Left renal cortex interstitium (tissue), 4 donors: ENCODE measurements at places on chromosomes 2 and 18.

GRCh38 chr18:75845413-75845812 is 417.9 kb upstream of the SMIM21 start:
- DNase-seq: no peak

DNA sequence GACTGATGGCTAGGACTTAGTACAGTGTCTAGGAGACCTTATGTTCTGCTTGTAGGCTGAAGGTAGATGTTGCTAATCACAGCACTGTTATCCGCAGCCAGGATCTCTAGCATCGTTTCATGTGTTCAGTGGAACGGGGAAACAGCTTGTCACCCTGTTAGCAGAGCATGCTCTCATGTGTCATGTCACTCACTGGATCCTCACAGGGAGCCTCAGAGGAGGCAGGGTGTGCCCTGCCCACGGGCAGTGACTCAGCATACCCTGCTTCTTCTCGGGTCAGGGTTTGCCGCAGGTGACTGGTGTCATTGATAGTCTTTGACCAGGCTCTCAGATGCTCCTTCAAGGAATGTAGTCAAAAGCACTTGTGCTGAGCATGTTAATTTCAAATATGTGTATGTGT is 44.4 kb downstream of the RPIA start:
- DNase-seq: no peak

DNA sequence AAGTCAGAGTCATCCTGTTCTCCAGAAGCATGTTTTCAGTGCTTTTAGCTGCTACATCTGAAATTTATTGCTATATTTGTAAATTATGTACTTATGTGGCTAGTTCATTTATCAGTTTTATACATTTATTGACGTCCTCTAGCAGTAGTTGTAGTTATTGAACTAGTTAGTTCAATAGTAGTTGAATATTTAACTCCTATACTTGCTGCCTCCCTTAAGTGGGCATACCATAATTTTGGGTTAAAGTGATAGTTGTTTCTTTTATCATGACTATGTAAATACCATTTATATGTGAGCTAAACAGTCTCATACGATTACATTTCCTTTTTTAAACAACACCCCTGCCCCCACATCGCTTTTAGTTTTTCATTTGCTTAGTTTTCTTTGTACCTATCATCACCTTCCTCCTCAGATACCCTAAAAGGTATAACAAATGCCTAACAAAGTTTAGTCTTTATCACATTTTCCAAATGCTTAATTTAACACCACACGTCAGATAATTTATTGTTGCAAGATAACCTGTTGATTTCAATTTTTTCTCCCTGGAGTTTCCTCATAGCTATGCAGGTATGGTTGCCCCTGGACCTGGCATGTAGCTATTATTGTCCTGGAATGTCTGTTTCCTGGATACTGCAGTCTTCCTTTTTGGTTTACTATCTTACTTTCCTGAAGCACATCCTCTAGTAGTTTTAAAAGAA is 8.8 kb downstream of the MAP4K4 start:
- no peak for DNase-seq

- DNase-seq: no peak
These were observed 98.7 kb downstream of the MAPK4 start for GRCh38 chr18:50658601-50659000.

- DNase-seq: no peak
These were observed 89.2 kb downstream of the SH3RF3 start for GRCh38 chr2:109218087-109218791.

DNA sequence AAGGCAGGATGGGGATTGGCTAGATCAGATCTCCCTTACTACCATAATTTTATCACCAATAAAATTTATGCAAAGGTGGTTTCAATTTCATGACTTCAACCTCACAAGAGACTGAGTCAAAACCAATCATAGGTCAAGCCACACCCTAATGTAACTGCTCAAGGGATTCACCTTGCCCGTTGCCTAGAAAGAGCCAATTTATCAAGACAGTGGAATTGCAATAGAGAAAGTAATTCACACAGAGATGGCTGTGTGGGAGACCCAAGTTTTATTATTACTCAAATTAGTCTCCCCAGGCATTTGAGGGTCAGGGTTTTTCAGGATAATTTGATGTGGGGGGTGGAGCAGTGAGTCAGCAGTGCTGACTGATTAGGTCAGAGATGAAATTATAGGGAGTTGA is 340.6 kb downstream of the RND3 start:
- DNase-seq: no peak

GRCh38 chr2:209230560-209230959 is 193.3 kb upstream of the MAP2 start:
- DNase-seq: no peak

DNA sequence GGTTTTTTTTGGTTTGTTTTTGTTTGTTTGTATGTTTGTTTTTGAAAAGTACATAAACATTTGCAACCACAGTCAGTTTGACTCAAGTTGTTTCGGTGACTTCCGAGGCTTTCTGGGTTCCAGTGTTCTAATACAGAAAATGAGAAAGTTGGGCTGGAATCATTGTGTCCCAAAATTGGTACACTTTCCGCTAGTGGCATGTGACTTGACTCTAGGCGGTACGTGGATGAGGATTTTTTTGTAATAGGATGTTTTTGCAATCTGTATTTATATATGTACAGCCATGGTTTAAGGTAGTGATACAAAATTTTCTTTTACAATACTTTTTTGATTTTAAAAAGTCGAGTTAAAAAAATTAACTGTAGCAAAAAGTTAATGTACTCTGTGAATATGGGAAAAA is 1.7 kb downstream of the MFF start:
- no peak for DNase-seq

GRCh38 chr2:41910126-41910525 is 137.7 kb upstream of the PKDCC start:
- no peak for DNase-seq

DNA sequence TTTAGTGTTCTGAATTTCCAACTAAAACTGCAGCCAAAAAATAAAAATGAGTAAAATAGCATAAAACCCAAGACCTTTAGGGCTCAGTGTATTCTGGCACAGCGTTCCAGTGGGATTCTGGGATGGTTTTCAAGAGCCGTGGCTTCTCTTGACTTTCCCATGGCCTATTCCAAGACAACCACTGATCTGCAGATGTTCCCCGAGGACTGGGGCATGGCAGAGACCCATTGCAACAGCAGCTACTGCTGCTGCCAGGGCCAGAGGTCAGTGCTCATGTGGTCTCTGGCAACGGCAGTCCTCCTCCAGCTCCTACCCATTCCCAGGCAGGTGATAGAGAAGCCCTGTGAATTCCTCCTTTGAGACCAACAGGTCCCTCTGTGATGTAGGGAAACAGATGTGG is 26.8 kb downstream of the TNP1 start:
- no peak for DNase-seq
